ENCODE measurements at places on chromosomes 2 and 18.

GRCh38 chr2:148861367-148861766 lies 13.7 kb upstream of the KIF5C start:
- no peak for DNase-seq

- DNase-seq, result no peak
These were observed 633 bp upstream of the ILKAP start for GRCh38 chr2:238203973-238204683.

GRCh38 chr2:33377048-33377447 lies 99.4 kb upstream of the RASGRP3 start:
- no peak for DNase-seq

DNA sequence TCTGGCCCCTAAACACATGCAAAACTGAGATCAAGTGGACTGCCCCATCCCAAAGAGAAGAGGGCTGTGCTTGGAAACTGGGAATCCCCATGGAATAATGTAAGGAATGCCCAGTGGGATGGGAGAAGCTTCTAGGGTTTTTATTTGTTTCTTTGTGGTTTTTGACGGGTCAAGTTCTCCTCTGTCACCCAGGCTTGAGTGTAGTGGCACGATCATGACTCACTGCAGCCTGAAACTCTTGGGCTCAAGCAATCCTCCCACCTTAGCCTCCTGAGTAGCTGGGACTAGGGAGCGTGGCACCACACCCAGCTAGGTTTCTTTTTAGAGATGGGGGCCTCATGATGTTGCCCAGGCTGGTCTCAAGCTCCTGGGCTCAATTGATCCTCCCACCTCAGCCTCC lies 101.7 kb upstream of the ZSWIM2 start:
- DNase-seq, result no peak

- no peak for DNase-seq
These were observed 52.2 kb upstream of the OTOS start for GRCh38 chr2:240192661-240193060.

DNA sequence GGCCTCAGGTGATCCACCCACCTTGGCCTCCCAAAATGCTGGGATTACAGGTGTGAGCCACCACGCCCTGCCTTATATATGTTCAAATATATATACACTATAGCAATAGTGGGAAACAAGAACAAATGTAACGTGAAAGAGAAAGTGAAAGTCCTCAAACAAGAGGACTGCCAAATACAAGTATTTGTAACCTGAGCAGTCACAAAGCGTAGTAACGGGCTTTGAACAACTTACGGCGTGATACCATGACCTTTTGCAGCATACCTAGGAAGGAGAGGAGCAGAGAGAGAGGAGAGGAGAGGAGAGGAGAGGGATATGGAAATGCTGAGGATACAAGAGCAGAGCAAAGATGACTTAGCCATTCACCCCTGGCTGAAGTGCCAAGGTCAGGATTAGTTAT lies 113.8 kb upstream of the RGPD4 start:
- DNase-seq, result no peak
